ENCODE measurements at places on chromosomes 13 and 19. TPM values are rescaled to one million over a fixed set of nuclear protein-coding genes. Genes with fewer than 3 reads are reported as not detected.

GRCh38 chr19:11641244-11641643, 44.0 kb downstream of the ZNF627 start:
- DNase-seq: no peak

DNA sequence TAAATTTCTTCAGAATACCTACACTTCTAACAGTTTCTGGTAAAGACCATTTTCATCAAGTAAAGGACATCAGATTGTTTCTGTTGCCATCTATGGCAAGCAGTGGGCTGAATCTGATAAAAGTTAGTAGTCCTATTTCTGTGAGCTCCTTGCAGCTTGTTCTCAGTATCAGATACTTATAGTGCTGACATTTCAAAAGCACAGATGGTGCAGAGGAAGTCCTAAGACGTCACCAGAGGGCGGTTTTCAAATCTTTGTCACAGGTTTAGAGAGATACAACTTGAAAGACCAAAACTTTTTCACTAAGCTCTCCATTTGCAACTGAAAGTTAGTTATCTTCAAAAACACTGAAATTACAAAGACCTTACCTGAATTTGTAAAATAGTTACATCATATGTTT, 719.8 kb downstream of the SLITRK1 start:
- DNase-seq: no peak

DNA sequence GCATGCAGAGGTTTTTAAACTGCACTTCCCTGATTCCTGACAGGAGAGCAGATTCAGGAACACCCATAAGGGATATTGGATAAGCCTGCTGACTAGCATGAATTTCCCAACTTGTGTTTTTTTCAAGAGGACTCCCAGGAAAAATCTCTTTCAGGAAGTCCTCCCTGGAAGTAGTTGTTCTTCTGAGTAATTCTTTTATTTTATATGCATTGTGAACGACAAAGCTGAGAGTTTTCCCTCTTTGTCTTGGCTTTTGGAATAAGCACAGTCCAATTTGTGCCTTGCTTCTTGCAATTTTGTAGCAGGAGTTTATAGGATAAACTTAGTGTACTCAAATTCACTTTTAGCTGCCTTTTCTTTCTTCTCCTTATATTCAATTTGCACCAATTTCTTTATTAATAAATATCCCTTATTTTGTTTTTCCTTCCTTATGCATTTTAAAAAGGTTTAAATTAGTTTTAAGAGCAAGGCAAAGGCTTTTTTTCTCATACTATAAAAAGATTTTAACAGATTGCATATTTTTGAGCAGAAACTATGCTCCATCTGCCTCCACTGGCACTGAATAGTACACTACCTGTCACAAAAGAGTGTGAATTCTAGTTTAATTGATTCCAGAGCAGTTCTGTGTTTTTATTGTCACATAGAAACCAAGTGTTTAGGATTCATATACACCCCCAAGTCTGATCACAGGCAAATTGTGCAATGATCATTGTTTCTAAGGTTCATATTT, 543.3 kb upstream of the SPRY2 start:
- no peak for DNase-seq

- DNase-seq: no peak
These were observed 84.9 kb downstream of the DPF1 start for GRCh38 chr19:38139122-38139521.

DNA sequence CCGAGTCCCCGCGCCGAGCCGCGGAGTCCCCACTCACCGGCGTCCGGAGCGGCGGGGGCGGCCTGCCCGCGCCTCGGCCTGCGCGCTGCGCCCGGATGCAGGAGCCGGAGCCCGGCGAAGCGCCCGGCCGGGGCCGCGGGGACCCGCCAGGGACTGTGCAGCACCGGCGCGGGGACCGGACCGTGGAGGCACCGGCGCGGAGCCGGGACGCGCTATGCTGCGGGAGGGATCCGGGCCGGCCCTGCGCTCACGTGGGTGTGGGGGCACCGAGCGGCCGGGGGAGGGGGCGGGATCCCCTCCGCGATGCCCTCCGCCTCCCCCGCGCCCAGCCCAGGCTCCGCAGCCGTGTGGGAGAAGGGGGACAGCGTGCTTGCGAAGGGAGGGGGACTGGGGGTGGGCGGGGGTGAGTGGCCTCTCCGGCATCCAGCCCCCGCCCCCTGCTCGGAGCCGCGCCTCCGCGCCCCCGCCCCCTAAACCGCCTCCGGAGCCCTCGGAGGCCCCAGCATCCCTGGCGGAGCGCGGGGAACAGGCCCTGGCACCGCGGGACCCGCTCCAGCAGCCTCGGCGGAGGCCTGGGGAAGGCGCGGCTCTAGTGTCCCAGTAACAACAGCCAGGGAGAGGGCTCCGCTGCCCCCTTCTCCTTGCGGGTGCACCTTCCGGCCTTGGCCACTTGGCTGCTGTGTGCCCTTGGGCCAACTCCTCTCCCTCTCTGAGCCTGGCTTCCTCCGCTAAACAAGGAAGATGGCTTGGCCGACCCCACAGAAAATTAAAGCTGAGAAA, at the start of gene SLC1A6:
Gene SLC1A6, minus strand, starts transcription at position 389 of the 780 bp plus-strand sequence. CDS start 6,954 bp downstream, outside the sequence.
- no peak for DNase-seq

DNA sequence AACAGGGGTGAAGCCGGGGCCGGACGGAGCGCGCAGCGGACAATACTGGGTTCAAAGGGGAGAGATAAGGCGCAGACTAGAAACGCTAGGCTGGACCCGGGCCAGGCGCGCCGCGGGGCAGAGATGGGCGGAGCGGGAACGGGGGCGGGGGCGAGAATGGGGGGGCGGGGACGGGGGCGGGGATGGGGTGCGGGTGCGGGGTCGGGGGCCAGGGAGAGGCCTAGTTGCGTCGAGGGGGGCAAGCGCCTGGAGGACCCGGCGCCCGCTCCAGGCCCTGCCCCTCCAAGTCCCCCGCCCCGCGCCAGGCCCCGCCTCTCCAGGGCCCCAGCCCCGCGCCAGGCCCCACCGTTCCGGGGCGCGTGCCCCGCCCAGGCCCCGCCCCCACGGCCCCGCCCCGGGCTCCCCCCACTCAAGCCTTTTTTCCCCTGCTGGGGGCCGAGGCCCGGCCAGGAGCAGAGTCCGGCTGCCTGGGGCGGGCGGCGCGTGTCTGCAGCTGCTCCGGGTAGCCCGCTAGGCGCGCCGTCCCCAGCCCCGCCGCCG, at the start of gene CERS4:
Gene CERS4, plus strand, starts transcription at position 449 of the 540 bp plus-strand sequence. CDS start 41,707 bp downstream, outside the sequence.
- no peak for DNase-seq

Gene CBY2
- not detected for polyA plus RNA-seq

Gene ZNF415
- 4.6 TPM for polyA plus RNA-seq

All from BJ (cell line).